ENCODE measurements at places on chromosomes 2 and 18. TPM values are rescaled to one million over a fixed set of nuclear protein-coding genes. Genes with fewer than 3 reads are reported as not detected.

The CNRIP1 gene
- 2.3 TPM for total RNA-seq

The TNFRSF11A gene
- total RNA-seq = 1.1 TPM

The KCNS3 gene
- total RNA-seq = 4.7 TPM

The PLEKHH2 gene
- total RNA-seq = 1.6 TPM

The SRD5A2 gene
- 7.6 TPM for total RNA-seq

DNA sequence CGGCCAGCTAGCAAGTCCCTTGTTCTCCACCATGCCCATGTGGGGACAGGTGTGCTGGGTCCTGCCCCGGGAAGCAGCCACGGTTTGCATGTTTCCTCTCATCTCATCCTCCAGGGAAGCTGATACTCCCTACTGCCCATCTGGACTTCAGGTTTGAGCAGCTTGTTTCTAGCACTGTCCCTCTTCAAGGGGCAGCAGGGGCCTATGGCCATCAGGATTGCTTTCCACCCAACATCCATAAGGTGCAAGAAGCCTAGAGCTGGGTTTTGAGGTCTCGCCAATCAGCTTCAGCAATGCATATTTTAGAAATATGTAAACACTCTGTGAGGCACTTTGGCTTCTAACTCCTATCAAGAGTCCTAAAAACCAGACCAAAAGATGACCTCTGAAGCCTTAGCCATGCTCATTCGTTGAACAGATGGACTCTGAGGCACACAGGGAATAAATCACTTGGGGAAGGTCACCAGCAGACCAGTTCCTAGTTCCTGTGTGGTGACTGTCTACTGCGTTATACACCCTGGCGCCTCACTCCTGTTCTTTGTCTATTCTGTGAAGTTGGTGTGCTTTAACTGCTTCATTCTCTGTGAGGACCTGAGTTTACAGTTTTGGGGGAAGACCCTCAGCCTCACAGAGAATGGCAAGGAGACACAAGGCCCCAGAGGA, 192.6 kb upstream of the TWIST2 start:
- DNase-seq = no peak

GRCh38 chr2:119311371-119311770, 55.3 kb downstream of the C2orf76 start:
- DNase-seq = no peak

DNA sequence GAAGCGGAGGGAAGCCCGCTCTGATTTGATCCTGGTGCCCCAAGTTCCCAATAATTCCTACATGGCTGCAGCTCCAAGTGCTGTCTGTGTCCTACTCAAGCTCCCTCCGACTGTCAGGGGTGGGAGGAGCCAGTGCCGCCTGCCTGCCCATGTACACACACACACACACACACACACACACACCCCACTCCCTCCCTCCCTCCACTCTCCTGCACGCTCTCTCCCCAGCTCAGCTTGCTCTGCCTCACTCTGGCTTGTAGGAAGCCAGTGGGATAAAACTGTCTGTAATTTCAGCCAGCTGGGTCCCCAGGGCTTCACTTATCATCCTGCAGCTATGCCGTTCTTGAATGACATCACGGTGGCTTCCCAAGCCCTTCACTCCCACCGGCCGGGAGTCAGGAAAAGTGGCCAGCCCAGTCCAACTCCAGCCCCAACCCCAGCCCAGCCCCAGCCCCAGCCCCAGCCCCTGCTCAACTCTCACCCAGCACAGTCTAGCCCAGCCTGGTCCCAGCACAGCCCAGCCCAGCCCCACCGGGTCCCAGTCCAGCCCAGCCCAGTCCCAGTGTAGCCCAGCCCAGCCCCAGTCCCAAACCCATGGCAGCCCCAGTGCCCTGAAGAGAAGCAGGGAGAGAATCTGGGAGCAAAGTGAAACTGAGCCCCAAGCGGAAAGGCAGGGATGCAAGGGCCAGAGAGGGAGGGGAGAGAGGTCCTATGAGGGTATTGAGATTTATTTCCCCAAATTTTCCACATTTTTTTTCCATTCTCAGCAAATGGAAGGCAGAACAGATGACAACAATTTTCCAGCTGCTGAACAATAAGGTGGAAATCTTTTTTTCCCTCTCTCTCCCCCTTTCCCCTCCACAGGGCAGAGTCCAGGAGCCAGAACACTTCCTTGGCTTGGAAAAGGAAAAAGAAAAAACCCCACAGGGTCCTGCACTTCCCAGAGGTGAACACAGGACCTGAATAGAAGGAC, 144.0 kb downstream of the TNS1 start:
- no peak for DNase-seq

DNA sequence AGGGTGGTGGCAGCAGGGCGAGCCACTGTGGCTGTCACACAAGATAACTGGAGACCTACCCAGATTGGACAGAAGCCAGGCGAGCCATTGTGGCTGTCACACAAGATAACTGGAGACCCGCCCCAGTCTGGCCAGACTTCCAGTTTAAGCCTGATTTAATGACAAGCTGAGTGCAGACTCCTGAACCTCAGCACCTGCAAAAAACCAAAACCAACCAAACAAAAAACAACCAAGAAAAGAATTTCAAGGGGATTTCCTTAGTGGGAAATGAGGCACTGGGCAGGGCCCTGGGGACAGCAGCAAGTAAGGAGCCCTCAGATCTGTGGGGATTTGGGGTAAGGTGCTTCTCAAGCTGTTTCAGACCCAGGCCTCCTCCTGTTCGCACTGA, 95.2 kb upstream of the BOD1L2 start:
- DNase-seq = no peak

GRCh38 chr2:8520791-8521344, 161.0 kb upstream of the ID2 start:
- DNase-seq = no peak

DNA sequence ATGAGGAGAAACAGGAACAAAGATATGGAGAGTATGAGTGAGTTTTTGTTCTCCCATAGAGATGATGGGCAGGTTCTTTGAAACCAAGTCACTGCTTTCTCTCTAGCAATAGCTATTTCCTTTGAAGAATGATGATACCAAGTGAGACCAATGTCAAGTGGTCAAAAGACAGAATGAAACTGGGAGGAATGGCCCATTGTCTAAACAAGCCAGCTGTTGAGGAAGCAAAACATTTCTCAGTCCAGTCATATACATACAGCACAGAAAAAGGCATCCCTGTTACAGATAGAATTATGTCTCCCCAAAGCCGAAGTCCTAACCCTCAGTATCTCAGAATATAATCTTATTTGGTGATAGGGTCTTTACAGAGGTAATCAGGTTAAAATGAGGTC, 66.1 kb upstream of the EPC2 start:
- no peak for DNase-seq

DNA sequence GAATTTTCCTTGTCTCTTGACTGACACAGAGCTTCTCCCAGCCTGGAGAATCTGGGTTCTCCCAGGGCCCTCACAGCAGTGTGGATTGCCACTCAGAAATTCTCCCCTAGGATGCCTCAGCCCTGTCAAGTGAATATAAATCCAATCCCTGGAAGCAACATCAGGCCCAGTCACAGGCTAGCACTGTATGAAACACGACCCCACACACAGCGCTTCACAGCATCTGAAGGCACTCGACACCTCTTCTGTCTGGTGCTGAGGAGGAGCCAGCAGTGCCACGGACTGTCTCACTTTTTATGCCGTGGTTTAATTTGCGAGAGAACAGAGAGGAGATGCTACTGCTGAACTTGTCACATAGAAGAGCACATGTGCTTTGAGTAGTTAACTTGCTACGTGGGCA, 164.5 kb downstream of the NAPG start:
- no peak for DNase-seq

All from left lobe of liver (tissue), 2 donors.